Bronchial epithelial cell (primary cell): ENCODE measurements at places on chromosomes 6 and 20.
A peak's percentile ranks its signal among the peaks of the same experiment; 100 is the strongest.

DNA sequence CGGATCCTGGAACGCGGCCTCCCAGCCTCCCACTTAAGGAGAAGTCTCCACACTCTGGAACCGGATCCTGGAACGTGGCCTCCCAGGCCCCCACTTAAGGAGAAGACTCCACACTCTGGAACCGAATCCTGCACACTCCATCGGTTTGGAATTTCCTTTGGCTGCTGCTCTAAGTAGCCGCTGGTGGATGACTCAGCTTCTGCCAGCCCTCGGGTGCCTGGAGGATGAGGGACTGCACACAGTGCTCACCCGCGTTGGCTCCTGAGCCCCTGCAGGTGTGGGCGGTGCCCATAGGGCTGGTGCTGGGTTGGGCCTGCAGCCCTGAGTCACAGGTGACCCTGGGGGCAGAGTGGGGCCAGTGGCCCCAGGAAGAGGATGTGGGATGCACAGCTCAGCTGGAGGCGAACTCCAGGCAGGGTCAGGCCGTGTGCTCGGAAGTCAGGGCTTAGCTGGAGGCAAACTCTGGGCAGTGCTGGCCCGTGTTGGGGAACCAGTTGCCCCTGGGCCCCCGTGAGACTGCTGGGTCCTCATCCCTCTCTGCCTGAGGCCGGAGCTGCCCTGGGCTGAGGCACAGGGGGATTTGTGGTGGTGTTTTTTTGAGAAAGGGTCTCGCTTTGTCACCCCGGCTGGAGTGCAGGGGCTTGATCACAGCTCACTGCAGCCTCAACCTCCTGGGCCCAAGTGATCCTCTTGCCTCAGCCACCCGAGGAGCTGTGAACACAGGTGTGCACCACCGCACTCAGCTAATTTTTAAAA, 13.9 kb upstream of the TNFRSF6B start:
- peak; percentile 98 for DNase-seq

GRCh38 chr6:37965964-37966676, 146.6 kb downstream of the ZFAND3 start:
- peak; percentile 95 for DNase-seq

- DNase-seq: no peak
Measured at GRCh38 chr6:113859349-113860180, 2.4 kb downstream of the MARCKS start.

GRCh38 chr6:128259029-128259724, 261.2 kb downstream of the PTPRK start:
- no peak for DNase-seq

- DNase-seq: no peak
Measured at GRCh38 chr20:8326899-8327298, 194.8 kb downstream of the PLCB1 start.

DNA sequence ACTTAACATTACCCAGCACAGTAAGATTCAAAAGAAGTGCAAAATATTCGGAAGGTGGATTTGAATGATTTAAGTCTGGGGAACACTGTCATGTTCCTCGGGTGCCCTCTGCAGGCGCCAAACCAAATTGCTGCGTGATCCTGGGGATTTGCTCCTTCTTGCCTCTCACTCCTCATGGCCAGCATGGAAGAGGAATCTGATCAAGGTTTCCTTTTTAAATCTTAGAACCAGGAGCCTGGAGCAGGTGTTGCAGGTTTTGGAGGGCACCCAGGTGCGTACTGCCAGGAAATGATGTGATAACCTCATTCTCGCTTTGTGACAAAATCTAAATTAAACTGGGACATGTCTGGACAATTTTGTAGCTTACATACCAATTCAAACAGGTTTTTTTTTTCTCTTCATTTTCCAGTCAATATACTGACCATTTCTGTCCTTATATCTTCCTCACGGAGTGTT, 8.1 kb upstream of the PFDN4 start:
- peak; percentile 80 for DNase-seq

GRCh38 chr6:155432293-155432692, 23.3 kb downstream of the NOX3 start:
- DNase-seq: peak; percentile 21

DNA sequence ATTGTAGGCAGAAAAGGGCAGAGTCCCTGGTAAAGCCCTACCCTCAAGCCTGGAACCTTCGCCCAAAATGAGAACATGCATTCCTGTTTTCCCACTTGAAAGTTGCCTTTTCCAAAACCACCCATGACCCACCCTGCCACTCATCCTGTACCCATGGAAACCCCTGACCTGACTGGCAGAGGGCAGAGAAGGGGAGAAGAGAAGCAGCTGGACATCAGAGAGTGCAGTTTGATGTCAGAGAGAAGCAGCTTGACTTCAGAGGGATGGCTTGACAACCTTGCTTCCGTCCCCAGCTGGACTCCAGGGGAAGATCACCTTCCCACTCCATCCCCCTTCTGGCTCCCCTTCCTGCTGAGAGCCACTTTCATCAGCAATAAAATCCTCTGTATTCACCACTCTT, 123.6 kb upstream of the SHLD1 start:
- no peak for DNase-seq

- peak; percentile 77 for DNase-seq
Measured at GRCh38 chr20:22836211-22836610, 198.9 kb upstream of the SSTR4 start.

GRCh38 chr6:129709196-129709768, 695 bp downstream of the ARHGAP18 start:
- no peak for DNase-seq

DNA sequence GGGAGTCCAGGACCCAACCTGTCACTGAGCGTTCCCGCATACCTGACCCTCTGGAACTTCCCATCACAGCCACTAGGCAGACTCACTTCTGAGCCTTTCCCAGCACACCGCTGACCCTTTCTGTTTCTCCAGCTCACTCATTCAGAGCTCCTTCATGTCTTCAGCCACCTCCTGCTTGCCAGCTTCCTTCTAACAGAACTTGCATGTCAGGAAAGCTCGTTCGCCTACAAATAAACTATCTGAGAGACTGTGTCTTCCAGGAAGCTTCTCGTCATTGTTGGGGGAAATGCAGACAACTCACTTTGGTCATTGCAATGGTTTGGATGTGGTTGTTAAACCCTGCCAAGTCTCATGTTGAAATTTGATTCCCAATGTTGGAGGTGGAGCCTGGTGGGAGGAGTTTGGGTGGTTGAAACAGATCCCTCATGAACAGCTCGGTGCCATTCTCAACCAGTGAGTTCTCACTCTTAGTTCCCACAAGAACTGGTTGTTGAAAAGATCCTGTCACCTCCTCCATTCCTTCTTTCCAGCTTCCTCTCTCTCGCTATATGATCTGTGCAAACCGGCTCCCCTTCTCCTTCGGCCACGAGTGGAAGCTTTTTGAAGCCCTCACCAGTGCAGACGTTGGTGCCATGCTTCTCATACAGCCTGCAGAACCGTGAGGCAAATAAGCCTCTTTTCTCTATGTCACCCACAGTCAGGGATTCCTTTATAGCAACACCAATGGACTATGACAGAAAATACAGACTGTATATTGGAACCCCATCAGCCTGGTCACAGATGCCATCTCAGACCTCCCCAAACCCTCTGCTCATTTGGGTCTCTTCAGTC, 1.4 kb upstream of the MUC21 start:
- peak; percentile 85 for DNase-seq

DNA sequence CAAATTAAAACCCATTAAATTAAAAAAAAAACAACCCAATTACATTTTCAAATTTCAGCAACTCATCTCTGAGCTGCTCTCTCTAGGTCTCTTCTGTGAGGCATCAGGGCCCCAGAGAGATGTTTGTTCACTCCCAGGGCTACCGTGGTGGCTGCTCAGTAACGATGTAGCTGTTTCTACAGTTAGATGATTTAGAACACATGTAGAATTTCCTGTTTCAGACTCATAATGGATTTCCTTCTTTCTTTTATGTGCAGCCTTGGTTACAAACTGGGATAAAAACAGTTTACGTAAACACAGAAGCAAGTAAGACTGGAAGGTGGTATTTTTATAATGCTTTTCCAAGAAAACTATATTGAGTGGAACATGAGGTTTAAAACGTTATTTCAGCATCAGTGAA, 116.1 kb upstream of the CCN2 start:
- no peak for DNase-seq
